ENCODE measurements at places on chromosomes 6 and 20. TPM values are rescaled to one million over a fixed set of nuclear protein-coding genes. Genes with fewer than 3 reads are reported as not detected.

The GDAP1L1 gene
- total RNA-seq, result not detected

The CST3 gene
- total RNA-seq, result 164 TPM

The LEMD2 gene
- total RNA-seq, result 36.8 TPM

The SOX12 gene
- 3.1 TPM for total RNA-seq
